ENCODE measurements at places on chromosomes 4 and X. TPM values are rescaled to one million over a fixed set of nuclear protein-coding genes. Genes with fewer than 3 reads are reported as not detected.

- no peaks in the 10 kb centered on the region for H3K4me1 ChIP-seq
- H3K4me3 ChIP-seq: no peak overlapping the region
- H3K27me3 ChIP-seq: peaks cover 9% of the 10 kb centered on the region
- no peaks in the 10 kb centered on the region for H3K36me3 ChIP-seq
- no peak overlapping the region for H3K27ac ChIP-seq
Measured at GRCh38 chr4:123705419-123705818, 308.8 kb downstream of the SPRY1 start.

DNA sequence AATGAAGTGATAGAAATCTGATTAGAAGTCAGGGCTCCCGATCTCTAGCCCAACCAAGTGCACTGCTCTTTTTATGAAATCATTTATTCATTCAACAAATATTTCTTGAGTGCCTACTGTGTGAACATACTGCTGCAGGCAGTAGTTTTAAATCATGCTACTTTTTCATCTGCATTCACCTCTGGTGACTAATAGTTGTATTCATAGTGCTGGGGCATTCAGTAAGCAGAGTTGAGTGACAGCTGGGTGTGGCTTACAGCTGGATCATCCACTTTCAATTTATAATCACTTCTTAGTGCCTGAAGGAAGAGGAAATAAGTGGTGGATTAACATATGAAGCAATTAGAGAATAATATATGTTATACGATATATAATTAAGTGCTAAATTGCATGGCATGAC is 94.1 kb upstream of the HPRT1 start:
- no peak overlapping the region for H3K27ac ChIP-seq
- no peaks in the 10 kb centered on the region for H3K36me3 ChIP-seq
- no peak overlapping the region for H3K4me3 ChIP-seq
- no peak for DNase-seq
- no peaks in the 10 kb centered on the region for H3K27me3 ChIP-seq

- H3K4me3 ChIP-seq: no peak overlapping the region
- no peaks in the 10 kb centered on the region for H3K27me3 ChIP-seq
- peaks cover 4% of the 10 kb centered on the region for H3K36me3 ChIP-seq
- peaks cover 58% of the 10 kb centered on the region for H3K4me1 ChIP-seq
- no peak for DNase-seq
Measured at GRCh38 chrX:19721726-19722370, 165.6 kb downstream of the SH3KBP1 start.

DNA sequence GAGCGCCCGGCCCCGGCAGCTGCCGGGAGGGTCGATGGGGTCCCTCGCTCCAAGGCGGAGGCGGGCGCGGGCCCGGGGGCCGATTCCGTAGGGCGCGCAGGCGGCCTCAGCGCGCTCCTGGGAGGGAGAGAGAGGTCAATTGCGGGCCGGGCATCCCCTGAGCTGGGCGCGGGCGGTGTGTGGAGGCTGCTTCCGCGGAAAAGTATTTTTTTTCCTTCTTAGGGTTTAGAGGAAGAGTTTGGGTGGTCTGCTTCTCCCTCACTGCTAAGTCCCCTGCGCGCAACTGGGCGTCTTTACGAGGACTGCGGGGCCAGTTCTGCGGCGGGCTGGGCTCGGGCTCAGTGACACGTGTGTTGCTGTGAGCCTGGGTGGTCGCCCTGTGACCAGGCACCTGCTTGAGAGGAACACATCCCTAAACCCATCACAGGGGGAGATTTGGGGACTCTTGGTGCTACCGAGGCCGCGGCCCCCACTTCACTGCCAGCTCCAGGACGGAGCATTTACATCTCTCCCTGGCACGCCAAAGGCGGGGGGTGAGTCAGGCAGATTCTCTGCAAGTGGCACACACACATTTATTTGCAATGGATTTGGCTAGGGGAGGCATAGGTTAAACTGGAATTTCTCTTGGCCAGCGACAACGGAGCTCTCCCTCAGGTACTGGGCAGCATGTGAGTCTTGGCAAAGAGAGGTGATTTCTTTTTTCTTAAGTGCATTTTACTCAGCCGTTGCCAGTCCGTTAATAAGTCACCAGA is 151.2 kb upstream of the SLC4A4 start:
- peak overlapping the region; percentile 65 for H3K4me3 ChIP-seq
- H3K36me3 ChIP-seq: no peaks in the 10 kb centered on the region

GRCh38 chrX:95885074-95885473 is 799.6 kb upstream of the DIAPH2 start:
- H3K4me3 ChIP-seq: no peak overlapping the region
- DNase-seq: no peak
- no peaks in the 10 kb centered on the region for H3K36me3 ChIP-seq
- H3K27me3 ChIP-seq: no peaks in the 10 kb centered on the region
- no peak overlapping the region for H3K27ac ChIP-seq

- no peaks in the 10 kb centered on the region for H3K4me1 ChIP-seq
- H3K27ac ChIP-seq: no peak overlapping the region
- no peaks in the 10 kb centered on the region for H3K27me3 ChIP-seq
- no peak overlapping the region for H3K4me3 ChIP-seq
- peaks cover 24% of the 10 kb centered on the region for H3K36me3 ChIP-seq
Measured at GRCh38 chr4:107616838-107617389, 103.1 kb downstream of the PAPSS1 start.

GRCh38 chr4:33116871-33117270 is 2396.7 kb downstream of the PCDH7 start:
- no peak overlapping the region for H3K4me3 ChIP-seq
- no peak overlapping the region for H3K27ac ChIP-seq
- H3K27me3 ChIP-seq: no peaks in the 10 kb centered on the region
- DNase-seq: no peak
- no peaks in the 10 kb centered on the region for H3K36me3 ChIP-seq

DNA sequence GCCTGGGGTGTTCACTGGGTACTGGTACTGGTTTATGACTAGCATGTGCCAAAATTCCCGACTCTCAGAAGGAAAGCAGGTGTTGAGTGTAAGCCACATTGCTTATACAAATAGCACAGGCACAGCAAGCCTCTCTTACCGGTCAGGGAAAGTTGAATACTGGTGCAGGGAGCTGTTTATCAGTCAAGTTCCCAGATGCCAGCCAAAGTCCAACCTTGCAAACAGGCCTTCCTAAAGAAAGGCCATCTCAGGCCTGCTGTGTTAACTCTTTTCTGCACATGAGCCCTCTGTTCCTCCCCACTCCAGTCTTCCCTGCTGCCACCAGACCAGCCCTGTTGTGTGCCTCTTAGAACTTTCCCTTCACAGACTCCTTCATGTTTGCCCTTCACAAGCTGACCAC is 34.2 kb downstream of the PKD2 start:
- H3K4me3 ChIP-seq: no peak overlapping the region
- H3K36me3 ChIP-seq: peaks cover 23% of the 10 kb centered on the region
- no peaks in the 10 kb centered on the region for H3K27me3 ChIP-seq
- H3K27ac ChIP-seq: no peak overlapping the region

- no peak overlapping the region for H3K27ac ChIP-seq
- H3K4me1 ChIP-seq: no peaks in the 10 kb centered on the region
- DNase-seq: no peak
- no peaks in the 10 kb centered on the region for H3K36me3 ChIP-seq
- H3K4me3 ChIP-seq: no peak overlapping the region
Measured at GRCh38 chr4:127484117-127484516, 148.6 kb upstream of the INTU start.

DNA sequence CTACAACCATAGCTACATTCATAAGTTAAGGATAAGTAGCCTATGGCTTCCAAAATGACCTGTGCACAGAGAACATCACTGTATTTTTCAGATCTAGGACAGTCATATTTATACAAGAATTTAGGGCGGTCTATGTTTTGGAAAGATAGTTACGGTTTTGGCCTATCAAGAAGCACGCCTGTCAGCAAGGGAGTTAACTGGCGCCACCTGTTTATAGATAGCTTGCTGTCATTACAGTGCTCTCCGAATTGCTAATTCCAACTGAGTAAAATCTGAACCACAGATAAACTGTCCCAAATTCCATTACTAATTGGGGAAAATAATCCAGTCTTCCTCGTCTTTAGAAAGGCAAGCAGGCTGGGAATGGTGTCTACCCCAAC is 646 bp downstream of the ABCB7 start:
- peaks cover 7% of the 10 kb centered on the region for H3K36me3 ChIP-seq
- H3K4me1 ChIP-seq: peaks cover 51% of the 10 kb centered on the region
- H3K4me3 ChIP-seq: peak overlapping the region; percentile 83
- H3K27me3 ChIP-seq: no peaks in the 10 kb centered on the region
- DNase-seq: no peak

DNA sequence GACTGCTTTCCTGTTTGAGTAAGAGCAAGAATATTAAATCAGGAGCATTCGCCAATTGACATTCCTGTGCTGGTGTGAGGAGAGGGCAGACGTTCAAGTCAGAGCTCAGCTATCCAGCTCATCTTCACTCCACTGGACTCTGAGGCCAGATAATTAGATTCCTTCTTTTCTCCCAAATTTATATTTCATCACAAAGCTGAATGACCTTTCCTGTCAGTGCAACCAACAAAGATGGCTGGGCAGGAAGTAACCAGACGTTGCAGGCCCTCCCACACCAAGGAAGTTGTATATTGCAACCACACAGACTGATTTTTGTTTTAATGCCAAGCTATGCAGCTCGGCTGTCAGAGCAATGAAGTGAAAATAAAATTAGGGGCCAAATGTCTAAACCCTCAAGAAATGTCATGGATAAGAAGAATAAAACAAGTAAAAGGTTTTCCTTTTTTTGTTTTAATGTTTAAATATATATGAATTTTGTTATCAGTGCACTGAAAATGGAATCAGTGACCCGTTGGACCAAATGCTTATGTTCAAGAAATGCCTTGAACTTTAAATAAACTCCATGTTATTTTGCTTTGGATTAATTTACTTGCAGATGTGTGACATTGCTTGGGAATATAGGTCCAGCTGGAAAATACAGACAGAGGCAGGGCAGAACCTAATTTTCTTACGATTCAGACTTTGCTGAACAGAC is 578.9 kb upstream of the FAT1 start:
- H3K4me1 ChIP-seq: no peaks in the 10 kb centered on the region
- no peaks in the 10 kb centered on the region for H3K36me3 ChIP-seq
- no peak overlapping the region for H3K27ac ChIP-seq
- no peak for DNase-seq
- no peaks in the 10 kb centered on the region for H3K27me3 ChIP-seq
- no peak overlapping the region for H3K4me3 ChIP-seq

- H3K4me1 ChIP-seq: peaks cover 18% of the 10 kb centered on the region
- H3K27me3 ChIP-seq: no peaks in the 10 kb centered on the region
- no peak overlapping the region for H3K27ac ChIP-seq
- no peak overlapping the region for H3K4me3 ChIP-seq
- peaks cover 67% of the 10 kb centered on the region for H3K36me3 ChIP-seq
Measured at GRCh38 chrX:1598021-1598875, 6.8 kb downstream of the AKAP17A start.

GRCh38 chr4:37908488-37909331 is 17.8 kb downstream of the TBC1D1 start:
- no peak overlapping the region for H3K4me3 ChIP-seq
- DNase-seq: no peak
- H3K27me3 ChIP-seq: no peaks in the 10 kb centered on the region

- no peak overlapping the region for H3K27ac ChIP-seq
- H3K4me3 ChIP-seq: no peak overlapping the region
- H3K36me3 ChIP-seq: no peaks in the 10 kb centered on the region
Measured at GRCh38 chr4:141348125-141348524, 127.4 kb downstream of the ZNF330 start.

DNA sequence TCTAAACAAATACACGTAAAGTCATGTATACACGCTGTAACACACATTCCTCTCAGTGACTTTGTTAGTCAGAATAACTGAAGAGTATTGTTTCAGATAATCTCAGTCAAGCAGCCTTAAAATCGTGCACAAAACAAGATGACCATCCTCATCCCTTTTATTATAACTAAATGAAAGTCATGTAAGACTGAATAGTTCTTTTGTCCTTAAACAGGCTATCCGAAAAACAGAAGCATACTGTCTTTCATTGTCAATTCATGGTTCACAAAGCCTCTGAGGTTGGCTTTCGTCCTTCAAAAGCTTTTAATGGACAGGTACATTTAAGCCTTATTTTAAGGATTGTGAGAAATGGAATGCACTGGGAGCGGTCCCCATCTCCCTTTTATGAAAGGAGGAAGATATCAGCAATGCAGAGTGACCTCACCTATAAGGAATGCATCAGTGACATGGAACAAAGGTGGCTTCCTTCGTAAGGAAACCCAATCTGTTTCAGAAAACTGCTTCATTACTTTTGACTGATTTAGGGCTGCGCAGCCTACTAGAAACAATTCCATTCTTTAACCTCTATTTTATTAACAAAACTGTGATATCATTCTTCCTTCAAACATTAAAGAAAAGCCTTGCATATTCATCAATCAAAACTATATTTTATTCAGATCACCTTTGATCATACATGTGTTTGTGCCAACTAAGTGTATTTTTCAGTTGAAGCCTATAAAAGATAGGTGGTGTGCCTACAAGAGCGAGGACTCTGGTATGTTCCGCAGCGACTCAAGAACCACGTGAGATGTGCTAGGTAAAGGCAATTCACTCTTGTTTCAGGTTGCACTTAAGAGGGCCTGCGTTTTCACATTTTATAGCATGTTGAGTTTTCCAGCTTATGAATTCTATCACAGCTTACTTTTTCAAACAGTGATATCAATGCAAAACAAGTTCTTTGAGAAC is 19.2 kb downstream of the SH3RF1 start:
- no peaks in the 10 kb centered on the region for H3K4me1 ChIP-seq
- H3K36me3 ChIP-seq: no peaks in the 10 kb centered on the region
- no peak overlapping the region for H3K27ac ChIP-seq
- no peak for DNase-seq
- H3K27me3 ChIP-seq: peaks cover 1% of the 10 kb centered on the region

- peak overlapping the region; percentile 93 for H3K27ac ChIP-seq
- peaks cover 60% of the 10 kb centered on the region for H3K4me1 ChIP-seq
- H3K27me3 ChIP-seq: no peaks in the 10 kb centered on the region
- no peak for DNase-seq
- H3K36me3 ChIP-seq: peaks cover 51% of the 10 kb centered on the region
Measured at GRCh38 chrX:136742721-136743379, 37.9 kb downstream of the ARHGEF6 start.

GRCh38 chrX:135410861-135411627 is 10.7 kb upstream of the SMIM10L2A start:
- no peak overlapping the region for H3K4me3 ChIP-seq
- H3K27me3 ChIP-seq: no peaks in the 10 kb centered on the region
- peaks cover 4% of the 10 kb centered on the region for H3K4me1 ChIP-seq
- H3K27ac ChIP-seq: no peak overlapping the region
- H3K36me3 ChIP-seq: no peaks in the 10 kb centered on the region
- no peak for DNase-seq

GRCh38 chr4:151473521-151474097 is 64.6 kb downstream of the FHIP1A start:
- no peak for DNase-seq
- H3K36me3 ChIP-seq: no peaks in the 10 kb centered on the region
- no peak overlapping the region for H3K27ac ChIP-seq
- no peaks in the 10 kb centered on the region for H3K4me1 ChIP-seq
- peaks cover 8% of the 10 kb centered on the region for H3K27me3 ChIP-seq

TRPC3 gene
- 0.95 TPM for total RNA-seq

POLN gene
- total RNA-seq: 3.2 TPM

BEX3 gene
- 22.0 TPM for total RNA-seq

PCSK1N gene
- total RNA-seq: 1.3 TPM

SSX4B gene
- not detected for total RNA-seq

GRSF1 gene
- 115 TPM for total RNA-seq

ATP7A gene
- 9.5 TPM for total RNA-seq
